ENCODE measurements at places on chromosomes 7 and 10.

DNA sequence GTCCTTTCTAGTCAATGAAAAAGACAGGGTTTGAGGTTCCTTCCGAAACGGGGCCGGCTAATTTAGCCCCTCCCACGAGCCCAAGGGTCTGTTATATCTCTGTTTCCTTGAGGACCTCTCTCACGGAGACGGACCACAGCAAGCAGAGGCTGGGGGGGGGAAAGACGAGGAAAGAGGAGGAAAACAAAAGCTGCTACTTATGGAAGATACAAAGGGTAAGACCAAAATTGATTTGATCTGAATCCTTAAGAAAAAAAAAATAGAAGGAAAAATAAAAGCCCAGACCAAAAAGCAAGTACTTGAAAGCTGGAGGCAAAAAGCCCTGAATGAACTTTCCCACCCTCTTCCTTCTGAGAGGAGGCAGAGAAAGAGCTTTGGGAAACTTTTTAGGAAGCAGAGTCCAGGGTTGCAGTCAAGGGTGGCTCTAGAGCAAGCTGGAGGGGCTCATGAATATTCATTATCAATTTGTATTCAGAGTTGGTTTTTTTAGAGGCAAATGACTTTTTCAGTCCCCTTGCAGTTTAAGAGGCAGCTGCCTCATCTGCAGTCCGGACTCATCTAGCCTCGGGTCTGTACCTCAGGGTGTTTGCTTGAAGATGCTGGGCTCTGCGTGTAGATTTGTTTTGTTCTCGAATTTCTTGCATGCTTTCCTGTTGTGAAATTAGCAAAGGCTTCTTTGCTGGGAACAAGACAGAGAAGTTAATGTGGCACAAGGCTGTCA is at the start of gene ENTPD1:
Gene ENTPD1 (plus strand): TSS at position 123 of the 721 bp plus-strand sequence. CDS start 77 bp downstream, at position 200.
- no peak for DNase-seq

DNA sequence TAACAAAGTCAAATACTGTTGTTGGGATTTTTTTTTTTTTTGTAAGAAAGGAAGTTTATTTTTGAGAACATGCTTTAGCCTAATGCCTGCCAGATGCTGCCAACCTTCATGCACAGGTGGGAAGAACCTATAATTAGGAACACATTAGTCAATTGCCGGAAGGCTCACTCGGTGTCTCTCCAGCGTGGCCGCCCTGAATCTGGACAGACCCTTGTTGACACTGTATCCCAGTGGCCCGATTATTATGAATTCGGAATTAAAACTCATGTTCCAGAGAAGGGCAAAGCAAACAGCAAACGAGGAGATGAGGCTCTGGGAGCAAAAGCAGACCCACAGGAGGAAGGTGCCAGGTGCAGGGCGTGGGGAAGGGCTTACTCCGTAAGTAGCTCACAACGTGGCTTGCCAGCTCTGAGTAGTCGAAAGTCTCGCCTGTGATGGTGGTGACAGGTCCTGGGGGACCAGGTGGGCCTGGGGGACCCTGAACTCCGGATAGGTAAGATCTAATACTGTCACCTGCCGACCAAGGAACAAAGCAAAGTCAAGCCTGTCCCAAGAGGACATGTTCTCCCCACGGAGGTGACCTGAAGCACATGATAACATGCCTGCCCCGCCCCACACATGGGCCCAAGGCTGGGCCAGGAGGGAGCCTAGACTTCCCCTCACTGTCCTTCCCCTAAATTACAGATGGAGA is 48.3 kb downstream of the COL17A1 start:
- no peak for DNase-seq

GRCh38 chr7:128019288-128019687 is 11.9 kb downstream of the LRRC4 start:
- no peak for DNase-seq

DNA sequence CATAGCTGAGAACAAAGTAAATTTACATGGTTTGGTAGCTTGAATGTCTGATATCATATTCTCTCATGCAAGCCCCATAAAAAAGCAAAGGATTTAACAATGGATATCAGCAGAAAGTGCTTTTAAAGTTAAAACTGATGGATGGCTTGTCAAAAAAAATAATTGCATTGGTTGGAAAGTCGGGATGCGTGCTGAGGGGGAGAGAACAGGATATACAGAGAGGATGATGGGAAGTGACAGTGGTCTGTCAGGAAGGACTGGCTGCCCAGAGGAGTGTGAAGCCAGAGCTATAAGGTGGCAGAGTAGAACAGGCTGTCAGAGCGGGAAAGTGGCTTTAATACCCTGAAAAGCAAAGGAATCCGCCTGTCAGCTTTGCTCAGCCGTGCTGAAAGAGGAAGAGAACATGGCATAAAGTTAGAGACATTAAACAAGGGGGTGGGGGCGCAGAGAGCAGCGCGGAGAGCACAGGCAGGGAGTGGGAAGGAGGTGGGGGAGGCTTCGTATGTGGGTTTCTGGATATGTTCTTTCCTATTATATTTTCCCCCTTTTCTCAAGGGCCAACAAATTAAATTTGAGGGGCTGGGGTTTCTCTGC is 493.0 kb downstream of the LRMDA start:
- no peak for DNase-seq

DNA sequence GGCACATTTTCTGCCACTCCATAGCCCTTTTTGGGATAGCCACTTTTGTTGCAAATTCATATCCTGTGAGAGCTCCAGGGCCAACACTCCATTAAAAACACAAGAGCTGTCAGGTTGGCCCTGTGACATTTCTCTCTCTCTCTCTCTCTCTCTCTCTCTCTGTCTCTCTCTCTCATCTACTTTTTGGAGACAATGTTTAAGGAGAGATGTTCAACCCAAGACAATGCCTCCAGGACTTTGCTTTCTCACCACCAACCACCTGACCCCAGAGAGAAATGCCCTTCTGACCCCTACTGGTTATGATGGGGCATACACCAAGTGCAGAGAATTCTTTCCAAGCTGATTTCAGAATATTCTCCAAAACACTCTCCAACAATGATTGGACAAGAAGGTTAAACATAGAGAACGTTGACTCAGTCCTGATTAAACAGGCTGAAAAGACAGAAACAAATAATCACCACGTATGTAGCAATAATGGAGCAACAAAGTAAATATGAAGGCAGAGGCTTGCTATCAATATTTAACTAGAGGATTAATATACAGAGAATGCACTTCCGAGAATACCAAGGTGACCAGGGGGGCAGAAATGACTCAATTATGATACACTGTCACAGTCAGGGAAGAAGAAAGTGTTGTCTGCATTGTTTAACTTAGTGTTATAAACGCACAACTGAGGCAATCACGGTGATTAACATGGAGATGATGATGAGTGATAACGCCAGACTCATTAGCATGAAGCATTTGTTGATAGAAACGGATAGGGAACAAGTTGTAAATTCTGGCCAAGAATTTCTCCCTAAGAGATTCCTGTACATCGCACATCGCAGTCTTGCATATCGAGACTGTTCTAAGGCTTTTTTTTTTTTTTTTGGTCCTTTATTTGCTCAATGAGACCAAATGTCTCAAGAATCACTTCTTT is 178.5 kb downstream of the NRP1 start:
- DNase-seq = peak; percentile 70

GRCh38 chr10:5897504-5897903 is 7.5 kb downstream of the FBH1 start:
- no peak for DNase-seq

- no peak for DNase-seq
Measured at GRCh38 chr7:42984137-42984536, 52.0 kb downstream of the MRPL32 start.

DNA sequence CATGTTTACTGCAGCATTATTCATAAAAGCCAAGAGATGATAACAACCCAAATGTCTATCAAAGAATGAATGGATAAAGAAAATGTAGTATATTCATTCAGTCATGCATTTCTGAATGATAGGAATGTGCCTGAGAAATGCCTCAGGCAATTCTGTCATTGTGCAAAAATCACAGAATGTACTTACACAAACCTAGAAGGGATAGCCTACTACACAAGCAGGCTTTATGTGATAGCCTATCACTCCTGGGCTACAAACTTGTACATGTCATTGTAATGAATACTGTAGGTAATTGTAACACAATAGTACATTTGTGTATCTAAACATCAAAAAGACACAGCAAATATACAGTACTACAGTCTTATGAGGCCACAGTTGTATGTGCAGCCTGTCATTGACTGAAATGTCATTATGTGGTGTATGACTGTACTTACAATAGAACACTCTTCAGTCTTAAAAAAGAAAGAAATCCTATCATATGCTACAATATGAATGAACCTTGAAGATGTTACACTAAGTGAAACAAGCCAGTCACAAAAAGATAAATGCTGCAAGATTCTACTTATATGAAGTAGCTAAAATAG is 141.8 kb upstream of the GPR22 start:
- DNase-seq = no peak

DNA sequence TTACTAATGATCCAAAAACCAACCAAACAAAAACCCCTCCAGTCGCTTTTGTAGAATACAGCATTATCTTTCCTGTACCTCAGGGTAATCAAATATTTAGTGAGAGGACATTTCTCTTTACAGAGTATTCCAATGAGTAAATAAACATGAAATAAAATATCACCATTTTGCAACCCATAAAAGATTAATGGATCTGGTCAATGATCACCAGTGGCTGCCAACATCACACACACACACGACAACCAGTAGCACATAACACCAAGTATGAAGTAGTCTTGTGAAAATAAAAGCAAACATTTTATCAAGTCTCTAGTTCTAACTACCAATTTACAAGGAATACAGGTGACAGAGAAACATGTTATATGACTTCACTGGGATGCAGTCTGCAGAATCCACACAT is 188.6 kb upstream of the IMMP2L start:
- DNase-seq = no peak

DNA sequence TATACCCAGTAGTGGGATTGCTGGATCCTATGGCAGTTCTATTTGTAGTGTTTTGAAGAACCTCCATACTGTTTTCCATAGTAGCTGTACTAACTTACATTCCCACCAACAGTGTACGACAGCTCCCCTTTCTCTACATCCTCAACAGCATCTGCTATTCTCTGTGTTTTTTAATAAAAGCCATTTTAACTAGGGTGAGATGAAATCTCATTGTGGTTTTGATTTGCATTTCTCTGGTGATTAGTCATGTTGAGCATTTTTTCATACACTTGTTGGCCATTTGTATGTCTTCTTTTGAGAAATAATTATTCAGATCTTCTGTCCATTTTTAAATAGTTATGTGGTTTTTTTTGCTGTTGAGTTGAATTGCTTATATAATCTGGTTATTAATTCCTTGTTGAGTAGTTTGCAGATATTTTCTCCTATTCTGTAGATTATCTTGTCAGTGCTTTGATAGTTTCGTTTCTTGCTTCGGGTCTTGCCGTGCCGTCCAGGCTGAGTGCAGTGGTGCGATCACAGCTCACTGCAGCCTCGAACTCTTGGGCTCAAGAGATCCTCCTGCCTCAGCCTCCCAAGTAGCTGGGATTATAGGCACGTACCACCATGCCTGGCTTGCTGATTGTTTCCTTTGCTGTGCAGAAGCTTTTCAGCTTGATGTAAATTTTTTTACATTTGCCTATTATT is 12.0 kb downstream of the MTG1 start:
- DNase-seq = no peak

DNA sequence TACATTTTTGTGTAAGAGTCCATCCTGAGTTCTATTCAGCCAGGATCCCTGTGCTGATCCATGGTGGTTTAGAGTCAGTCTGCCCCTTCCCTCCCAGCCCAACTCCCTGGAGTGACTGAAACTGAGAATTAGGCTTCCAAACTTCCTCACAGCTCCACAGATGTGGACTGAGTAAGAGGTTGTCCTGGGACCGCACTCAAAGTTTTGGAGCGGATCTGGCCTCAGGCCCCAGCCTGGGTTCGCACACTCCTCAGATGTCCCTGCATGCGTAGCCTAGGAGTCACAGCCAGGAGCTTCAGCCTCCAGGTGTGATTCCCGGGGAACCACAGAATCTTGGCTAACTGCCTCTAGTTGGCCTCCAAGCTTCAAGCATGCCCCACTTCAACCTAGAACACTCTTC is 218.1 kb downstream of the C7orf25 start:
- DNase-seq = no peak

GRCh38 chr7:7704867-7705266 is 13.5 kb downstream of the RPA3 start:
- no peak for DNase-seq

- no peak for DNase-seq
Measured at GRCh38 chr7:35521941-35522340, 173.0 kb downstream of the HERPUD2 start.
